MV-4-11 (cell line): ENCODE measurements at places on chromosomes 11 and 22.

- DNase-seq = no peak
Measured at GRCh38 chr22:16954060-16954403, 54.0 kb downstream of the GAB4 start.

DNA sequence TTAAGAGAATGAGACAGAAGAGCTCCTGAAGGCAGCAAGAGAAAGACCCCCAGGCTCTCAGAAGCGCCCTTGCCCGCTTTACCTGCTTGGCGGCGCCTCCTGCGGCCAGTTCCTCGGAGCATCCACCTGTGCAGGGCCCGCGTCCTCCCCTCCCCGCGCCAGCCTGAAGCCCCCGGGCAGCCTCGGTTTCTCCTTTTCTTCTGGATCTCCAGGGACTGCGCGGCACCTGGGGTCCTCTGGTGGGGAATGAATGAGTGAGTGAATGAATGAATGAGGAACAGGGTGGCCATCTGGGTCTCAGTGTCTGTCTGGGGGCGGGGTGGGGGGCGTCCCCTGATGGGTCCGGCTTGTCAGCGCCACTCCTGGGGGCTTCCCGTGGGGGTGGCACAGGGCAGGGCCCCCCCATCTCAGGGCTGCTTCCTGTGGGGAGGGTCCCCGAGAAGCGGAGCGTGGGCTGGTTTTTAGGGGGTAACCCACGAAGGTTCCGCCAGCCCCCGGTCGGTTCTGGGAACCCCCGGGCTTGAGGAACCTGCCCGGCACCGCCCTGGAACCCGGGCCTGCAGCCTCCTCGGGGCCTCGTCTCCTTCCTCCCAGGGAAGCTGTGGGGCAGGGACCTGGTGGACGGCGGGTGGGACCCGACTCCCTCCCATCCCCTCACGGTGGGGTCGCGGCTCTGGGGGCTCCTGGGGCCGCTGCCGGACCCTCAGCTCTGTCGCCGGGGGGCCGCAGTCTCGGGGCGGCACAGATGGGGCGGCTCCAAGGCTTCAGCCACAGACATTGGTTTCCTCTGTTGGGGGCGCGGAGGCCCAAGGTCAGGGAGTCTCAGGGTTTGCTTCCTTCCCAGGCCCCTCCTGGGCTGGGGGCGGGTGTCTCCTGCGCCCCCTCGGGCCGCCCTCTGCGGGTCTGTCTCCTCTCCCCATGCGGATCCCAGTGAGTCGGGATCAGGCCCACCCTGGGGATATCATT lies 8.3 kb upstream of the KRTAP5-7 start:
- no peak for DNase-seq

- DNase-seq = no peak
Measured at GRCh38 chr11:64314146-64314804, 3.1 kb downstream of the TRMT112 start.

DNA sequence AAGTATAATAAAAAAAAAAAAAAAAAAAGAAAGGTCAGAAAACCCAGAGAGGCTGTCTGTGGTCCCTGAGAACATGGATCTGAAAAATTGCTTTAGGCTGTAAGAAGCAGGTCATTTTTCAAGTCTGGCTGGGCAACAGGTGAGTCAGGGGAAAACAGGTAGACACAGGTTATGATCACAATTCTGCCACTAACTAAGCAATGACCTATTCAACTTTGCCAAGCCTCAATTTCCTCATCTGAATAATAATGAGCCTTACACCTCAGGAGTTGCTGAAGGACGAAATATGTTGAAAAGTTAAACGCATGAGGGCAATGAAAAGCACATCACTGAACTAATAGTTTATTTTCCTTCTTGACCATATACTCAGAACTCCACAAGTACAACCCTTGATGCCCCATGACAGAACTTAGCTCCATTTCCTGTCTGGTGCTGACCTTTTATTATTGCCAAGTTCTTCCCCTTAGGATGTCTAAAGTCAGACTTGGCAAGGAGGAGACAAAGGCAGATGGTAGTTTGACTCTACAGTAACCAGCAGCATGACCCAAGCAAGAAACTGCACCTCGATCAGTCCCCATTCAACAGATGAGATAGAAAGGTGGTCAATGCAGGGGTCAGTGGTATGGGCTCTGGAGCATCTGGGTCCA lies 93.6 kb downstream of the SYN3 start:
- DNase-seq = no peak

GRCh38 chr11:66861774-66862558 lies 5.1 kb downstream of the LRFN4 start:
- no peak for DNase-seq

- no peak for DNase-seq
Measured at GRCh38 chr11:14202251-14203196, 156.5 kb downstream of the RRAS2 start.

GRCh38 chr11:11589437-11589836 lies 32.4 kb downstream of the GALNT18 start:
- DNase-seq = no peak

DNA sequence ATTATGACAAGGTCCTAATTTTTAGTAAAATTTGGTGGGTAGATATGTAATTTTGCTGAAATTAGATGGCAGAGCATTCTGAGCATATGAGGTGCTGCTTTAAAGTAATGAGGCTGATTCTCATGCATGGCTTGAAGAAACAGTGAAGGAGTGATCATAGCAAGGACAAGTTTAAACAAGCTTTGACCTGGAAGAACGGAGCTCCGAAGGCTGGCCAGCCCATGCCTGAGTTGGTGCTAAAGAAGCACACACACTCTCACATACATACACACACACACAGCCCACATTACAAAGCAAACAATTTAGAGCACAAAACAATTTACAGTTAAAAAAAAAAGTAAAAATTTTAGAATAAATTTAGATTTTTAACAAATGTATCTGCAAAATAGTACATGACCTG lies 150.7 kb downstream of the DCDC1 start:
- no peak for DNase-seq

GRCh38 chr22:41576877-41577276 lies 12.8 kb downstream of the PMM1 start:
- peak; percentile 41 for DNase-seq

DNA sequence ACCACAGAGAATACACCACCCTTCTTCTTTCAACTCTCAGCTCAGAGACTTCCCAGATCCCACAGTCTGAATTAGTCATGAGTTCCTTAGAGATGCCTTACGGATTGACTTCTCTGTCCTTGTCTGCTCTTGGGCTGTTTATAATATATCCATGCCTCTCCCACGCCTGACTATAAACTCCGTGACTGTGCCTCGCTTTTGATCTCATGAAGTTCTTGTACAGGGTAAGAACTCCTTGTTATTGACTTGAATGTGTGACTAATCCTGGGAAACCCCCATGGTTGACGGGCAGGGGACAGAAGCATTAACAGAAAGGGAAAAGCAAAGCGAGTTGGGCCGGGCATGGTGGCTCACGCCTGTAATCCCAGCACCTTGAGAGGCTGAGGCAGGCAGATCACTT lies 62.4 kb upstream of the POU2AF1 start:
- no peak for DNase-seq

DNA sequence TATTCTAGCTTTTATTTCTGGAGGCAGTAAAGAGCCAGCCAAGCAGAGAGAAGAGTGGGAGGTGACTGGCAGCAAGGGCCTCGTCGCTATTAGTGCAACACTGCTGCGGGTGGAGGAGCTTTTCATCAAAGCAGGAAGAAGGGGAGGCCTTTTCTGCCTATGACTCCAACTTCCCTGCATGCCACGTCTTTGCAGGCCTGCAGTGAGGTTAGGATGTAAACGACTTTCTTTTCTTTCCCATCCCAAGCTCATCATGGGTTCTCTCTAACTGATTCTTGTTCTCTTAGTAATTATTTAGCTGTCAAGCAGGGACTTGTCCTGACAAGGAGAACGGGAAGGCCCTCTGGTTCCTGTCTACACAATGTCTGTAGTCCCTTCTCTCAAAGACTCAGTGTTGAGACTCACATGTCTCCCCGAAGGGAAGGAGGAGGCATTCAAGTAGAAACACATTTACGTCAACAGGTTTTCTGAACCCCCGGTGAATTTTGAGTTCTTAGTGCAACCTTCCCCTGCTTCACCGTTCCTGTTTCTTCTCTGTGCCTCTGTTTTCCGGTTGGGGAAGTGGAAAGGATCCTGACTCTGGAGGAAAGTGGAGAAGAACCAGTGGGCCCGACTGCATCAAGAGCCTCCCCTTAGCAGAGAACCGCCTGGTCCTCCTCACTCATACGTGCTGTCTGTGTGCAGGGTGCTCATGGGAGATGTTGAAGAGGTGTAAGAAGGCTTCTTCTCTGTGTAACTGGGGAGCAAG lies 56.9 kb downstream of the PACS1 start:
- peak; percentile 41 for DNase-seq

- no peak for DNase-seq
Measured at GRCh38 chr11:134655189-134655989, 243.3 kb upstream of the B3GAT1 start.

GRCh38 chr22:41410311-41410751 lies 28.6 kb downstream of the TEF start:
- DNase-seq = no peak

- no peak for DNase-seq
Measured at GRCh38 chr11:98227278-98227677, 793.5 kb upstream of the CNTN5 start.

DNA sequence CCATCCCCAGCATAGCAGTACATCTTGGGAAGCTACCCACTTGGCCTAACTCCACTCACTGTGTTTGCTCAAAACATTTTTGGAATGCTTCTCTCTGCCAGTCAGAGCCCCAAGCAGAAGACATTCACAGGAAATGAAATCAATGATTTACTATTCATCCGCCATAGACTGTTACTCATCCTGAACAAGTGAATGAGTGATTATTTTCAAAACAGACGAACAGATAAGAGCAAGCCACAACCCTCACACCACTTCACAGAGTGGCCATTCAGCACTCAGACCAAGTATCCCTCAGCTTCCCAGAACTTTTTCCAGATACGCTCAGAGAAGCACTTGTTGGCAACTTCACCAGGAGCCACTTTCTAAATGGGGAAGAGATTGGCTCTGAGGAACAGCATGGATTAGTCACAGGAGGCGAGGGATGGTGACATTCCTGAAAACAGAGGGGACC lies 13.0 kb upstream of the UBASH3B start:
- DNase-seq = no peak

- DNase-seq = no peak
Measured at GRCh38 chr11:12951376-12951775, 57.7 kb upstream of the RASSF10 start.

GRCh38 chr11:10305262-10305963 lies 540 bp downstream of the ADM start:
- DNase-seq = no peak

- peak; percentile 24 for DNase-seq
Measured at GRCh38 chr11:118398791-118399559, 2.4 kb upstream of the ATP5MG start.

DNA sequence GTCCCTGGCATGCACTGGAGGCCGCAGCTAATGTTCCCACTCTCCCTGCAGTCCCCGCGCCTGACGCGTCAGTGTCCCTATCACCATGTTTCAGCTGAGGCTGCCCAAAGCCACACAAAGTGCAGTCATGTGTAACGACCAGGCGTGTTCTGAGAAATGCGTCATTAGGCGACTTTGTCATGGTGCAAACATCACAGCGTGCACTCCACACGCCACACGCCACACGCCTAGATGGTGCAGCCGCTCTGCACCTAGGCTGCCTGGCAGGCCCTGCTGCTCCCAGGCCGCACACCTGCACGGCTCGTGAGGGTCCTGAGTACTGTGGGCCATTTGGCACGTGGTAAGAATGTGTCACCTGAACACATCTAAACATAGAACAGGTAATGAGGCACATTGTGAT lies 2.4 kb downstream of the CRELD2 start:
- DNase-seq = no peak

DNA sequence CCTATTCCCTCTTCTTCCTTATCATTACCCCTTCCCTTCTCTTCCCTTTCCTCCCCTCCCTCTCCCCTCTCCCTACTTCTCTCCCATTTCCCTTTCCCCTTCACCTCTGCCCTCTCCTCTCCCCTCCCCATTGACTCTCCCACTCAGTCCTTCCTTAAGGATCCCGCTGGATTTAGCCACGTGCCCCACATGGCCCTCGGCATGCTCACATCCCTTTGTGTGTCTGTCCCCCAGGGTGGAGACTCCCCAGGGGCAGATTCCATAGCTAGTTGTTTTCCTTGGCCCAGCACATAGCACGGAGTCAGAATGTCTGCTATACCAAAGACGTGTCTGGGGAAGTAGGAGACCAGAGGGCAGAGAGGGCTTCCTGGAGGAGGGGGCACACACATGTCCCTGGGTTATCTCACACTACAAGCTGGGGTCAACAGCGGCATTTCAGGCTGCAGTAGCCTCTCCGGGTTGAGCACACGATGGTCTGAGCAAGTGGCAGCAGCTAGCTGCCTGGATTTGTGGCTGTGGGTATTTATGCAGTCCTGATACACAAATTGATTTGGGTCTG lies 487.0 kb downstream of the TBC1D22A start:
- no peak for DNase-seq

DNA sequence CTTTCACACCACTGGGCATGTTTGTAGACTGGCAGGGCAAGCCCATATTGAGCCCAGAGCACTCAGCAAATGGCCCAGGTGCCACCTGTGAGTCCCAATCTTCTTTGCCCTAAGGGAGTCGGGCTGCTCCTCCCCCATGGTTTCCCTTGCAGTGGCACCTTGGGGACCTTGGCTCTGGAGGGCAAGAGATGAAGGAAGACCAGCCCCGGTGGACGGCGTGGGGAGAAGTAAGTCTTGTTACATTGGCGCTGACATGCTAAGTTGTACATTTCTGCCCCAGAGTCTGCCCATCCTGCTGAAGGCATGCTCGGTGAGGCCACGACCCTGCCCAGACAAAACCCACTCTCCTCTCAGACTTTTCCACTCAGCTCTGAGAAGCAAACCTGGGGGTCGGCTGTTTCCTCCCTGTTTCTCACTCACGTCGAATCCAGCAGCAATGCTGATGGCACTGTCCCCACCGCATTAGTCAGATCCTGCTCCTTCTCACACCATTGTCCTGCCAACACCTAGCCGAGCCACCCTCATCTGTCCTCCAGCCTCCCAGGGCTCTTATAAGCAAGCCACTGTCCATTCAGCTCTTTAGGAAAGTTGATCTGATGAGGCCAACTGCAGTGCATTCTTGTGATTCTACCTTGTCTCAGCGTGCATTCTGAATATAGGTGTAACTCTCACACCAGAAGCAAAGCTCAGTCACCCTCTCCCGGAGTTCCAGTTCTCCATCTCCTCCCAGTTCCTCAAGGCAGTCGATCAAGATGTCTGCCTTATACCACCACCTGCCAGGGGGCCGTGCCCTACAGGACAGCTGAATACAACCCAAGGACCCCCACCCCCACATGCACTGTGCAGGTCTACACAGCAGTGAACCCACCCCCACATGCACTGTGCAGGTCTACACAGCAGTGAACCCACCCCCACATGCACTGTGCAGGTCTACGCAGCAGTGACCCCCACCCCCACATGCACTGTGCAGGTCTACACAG lies 827.1 kb downstream of the TBC1D22A start:
- DNase-seq = no peak

DNA sequence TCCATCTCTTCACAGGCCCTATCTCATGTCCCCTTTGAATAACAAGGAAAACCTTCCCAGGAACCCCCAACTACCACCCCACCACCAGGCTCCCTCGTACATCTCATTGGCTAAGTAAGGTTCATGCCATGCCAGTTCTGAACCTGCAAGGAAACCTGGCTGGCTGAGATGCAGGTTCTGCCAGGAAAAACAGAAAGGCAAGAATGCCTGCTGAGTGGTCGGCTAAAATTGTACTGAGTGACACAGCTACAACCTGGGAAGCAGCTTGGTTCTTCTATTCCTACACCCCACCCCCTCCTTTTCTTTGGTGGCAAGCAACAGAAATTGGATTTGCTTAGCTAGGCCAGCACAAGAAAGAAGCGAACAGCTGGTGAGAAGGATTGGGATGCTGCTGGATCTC lies 36.1 kb upstream of the TSPAN18 start:
- DNase-seq = no peak

GRCh38 chr11:60194511-60194910 lies 11.6 kb upstream of the MS4A6A start:
- peak; percentile 56 for DNase-seq

- DNase-seq = no peak
Measured at GRCh38 chr22:29574762-29575450, 6.0 kb downstream of the NIPSNAP1 start.
